ENCODE measurements at places on chromosomes 13 and 19.

GRCh38 chr13:52173373-52173772 is 14.0 kb upstream of the NEK3 start:
- no peak for DNase-seq

GRCh38 chr19:12965017-12965811 is 4.2 kb upstream of the DAND5 start:
- DNase-seq = no peak

DNA sequence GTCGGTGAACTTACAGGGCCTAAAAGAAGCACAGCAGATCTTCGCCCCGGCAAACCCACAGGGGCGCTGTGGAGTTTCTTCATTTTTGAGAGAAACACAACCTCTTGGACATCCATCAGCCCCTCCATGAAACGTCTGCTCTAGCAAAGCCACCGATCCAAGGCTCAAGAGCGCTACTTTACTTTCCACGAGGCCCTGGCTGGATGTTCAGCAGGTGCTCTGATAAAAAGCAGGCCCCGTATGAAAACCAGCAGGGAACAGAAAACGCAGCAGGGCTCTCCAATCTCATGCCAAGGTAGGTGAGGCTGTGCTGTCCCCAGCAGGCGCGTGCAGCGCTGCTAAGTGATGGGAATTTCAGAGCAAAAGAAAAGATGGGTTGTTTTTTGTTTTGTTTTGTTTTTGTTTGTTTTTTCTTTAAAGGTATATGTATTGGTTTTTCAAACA is 86.7 kb downstream of the IRS2 start:
- no peak for DNase-seq

- DNase-seq = no peak
These were observed 8.0 kb downstream of the C19orf25 start for GRCh38 chr19:1471010-1471514.

DNA sequence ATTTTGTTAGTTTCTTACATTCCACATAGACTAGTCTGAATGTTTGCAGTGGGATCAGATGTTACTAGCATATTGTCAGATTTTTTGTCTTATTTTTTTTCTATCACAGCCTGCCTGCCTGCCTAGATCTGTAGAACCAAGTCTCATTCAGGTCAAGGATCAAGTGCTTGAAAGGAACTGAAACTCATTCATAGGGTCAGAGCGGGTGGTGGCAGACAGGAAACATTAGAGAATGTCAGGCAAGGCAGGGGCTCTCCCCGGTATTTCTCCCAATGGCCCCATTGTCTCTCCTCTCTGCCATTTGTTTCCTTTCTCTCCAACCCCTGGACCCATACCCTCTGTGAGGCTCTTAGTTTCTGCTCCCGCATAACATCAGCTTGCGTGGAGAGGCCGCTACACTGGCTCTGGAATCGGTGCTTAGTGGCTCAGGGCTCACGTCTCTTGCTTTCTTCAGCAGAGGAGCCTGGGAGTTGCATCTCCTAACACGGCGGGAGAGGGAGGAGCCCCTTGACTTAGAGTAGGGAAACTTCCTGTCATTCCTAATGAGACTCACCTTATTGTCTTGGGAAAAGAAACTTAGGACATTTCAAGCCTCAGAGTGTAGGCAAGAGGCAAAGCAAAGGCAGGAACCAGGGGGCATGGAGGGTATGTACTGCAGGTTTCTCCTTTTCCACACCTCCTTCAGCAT is 35.6 kb upstream of the SPATA13 start:
- DNase-seq = no peak

- no peak for DNase-seq
These were observed 229.4 kb downstream of the NDFIP2 start for GRCh38 chr13:79710376-79710775.

DNA sequence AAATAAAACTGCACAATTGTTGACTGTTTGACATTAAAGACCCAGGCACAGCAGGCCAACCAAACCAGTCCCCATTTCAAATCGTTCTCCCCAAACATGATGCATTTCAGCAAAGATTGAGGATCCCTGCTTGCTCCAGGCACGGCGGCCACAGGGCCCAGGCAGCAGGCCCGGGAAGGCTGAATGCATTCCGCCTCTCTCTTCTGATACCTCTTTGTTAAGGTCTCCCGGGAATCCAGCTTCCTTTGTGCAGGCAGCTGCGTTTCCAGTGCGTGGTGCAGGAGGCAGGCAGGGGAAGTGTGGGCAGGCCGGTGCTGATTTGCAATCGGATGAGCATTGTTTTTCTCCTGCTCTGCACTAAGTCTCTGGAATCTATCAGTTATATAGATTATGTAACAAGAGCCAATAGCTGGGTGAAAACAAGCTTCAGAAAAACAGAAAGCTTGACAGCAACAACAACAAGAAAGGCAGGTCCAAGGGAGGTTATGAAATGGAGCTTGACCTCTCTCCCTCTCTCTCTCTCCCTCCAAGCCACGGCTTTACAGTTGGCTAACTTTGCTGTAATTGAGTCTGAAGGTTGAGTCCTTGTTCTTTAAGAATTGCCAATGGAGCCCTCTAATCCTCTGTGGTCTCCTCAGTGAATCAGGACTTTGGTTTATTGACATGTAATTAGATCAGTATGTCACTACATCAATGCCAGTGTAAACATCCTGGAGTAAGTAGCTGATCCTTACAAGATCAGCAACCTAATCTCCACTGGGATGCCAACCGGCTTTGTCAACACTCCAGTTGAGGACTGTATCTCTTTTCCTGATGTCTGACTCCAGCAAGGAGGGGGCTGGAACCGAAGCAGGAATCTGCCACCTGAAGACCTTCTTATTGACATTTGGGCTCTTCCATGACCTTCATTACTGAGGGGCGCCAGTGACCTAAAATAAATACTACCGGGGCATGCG is 338.0 kb downstream of the TEX29 start:
- DNase-seq = no peak

- DNase-seq = no peak
These were observed 288.6 kb downstream of the SPRY2 start for GRCh38 chr13:80052286-80052685.

- DNase-seq = no peak
These were observed 27.9 kb downstream of the DGKH start for GRCh38 chr13:42076309-42076713.

DNA sequence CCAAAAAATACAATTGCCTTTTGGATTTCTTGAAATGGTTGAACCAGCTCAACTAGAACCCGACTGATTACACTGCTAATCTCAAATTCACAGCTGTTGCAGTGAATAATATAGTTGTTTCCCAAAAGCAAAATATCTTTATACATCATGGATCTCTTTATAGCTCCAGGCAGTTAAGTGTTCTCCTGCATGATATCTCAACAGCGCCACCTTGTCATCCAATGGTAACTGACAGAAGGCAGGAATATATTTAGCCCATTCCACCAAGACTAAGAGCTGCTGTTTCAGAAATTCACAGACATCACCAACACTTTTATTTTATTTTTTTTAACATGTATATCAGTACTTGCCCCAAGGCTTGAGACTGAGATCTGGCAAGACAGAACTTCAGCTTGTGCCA is 1141.0 kb upstream of the PRR20A start:
- no peak for DNase-seq

DNA sequence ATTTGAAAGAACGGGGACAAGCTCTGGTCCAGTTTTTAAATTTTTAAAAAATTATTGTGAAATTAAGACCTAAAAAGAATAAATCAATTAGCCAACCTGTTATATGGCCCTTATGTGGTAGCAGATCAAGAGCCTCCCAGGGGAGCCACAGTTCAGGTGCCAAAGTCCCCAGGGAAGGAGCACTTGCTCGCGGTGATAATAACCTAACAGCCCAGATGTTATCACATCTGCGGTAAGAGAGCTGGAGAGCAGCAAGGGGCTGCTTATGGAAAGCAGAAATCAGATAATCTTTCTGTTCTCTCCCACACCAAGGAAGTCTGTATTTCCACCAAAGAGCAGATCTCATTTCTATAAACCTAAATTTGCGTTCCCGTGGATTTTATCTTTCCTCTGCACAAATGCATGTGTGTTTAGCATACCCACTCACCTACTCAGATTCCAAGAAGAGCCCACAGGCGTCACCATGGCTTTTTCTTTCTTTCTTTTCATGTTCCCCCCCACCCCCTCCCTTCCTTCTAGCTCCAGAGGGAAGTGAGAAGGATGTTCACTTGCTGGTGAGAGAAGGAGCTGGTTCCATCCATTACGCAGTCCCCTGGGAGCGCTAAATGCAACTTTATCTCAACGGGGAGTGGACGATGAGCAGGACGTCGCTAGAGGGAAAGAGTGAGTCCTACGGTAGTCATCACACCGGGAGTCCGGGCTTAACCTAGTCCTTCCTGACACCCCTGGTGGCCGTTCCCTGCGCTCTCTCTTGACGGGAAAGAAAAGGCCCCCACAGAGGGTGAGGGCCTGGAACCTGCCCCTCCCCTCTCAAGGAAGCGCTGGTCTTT is 1.6 kb upstream of the POU4F1 start:
- no peak for DNase-seq

- DNase-seq = no peak
These were observed 42.6 kb downstream of the USP12 start for GRCh38 chr13:27128825-27129627.

GRCh38 chr19:9953802-9954542 is 17.7 kb upstream of the OLFM2 start:
- DNase-seq = no peak

DNA sequence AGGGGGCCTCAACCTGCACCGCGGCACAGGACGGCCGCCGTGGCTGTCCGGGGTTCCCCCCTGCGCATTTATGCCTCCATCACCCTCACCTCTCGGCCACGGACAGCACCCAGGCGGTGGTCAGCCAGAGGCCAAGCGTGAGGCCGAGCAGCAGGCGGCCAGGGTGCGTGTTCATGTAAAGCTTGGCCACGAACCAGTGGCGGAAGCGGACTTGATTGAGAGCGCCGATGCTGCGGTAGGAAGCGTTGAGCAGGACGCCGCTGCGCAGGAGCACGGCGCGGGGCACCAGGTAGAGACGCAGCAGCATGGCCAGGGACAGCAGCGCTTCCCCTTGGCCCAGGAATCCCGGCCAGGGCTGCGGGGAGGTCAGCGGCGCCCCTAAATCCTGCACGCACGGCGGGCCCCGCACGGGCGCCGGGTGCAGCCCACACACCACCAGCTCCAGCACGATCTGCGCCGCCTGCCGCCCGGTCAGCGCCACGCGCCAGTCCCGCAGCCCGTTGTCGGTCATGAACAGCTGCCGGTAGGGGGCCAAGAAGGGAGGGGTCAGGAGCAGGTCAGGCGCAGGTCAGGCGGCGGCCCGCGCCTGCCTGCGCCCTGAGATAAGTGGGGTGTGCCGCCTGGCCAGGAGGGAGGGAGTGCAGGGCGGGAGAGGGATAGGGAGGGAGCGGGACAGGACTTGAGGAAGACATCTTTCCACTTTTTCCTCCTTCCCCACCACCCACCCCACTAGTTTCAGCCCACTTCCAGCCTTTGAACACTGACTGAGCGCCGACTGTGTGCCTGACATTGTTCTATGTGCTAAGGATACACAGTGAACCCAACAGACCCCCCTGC is 6.5 kb downstream of the KCNN4 start:
- DNase-seq = no peak

DNA sequence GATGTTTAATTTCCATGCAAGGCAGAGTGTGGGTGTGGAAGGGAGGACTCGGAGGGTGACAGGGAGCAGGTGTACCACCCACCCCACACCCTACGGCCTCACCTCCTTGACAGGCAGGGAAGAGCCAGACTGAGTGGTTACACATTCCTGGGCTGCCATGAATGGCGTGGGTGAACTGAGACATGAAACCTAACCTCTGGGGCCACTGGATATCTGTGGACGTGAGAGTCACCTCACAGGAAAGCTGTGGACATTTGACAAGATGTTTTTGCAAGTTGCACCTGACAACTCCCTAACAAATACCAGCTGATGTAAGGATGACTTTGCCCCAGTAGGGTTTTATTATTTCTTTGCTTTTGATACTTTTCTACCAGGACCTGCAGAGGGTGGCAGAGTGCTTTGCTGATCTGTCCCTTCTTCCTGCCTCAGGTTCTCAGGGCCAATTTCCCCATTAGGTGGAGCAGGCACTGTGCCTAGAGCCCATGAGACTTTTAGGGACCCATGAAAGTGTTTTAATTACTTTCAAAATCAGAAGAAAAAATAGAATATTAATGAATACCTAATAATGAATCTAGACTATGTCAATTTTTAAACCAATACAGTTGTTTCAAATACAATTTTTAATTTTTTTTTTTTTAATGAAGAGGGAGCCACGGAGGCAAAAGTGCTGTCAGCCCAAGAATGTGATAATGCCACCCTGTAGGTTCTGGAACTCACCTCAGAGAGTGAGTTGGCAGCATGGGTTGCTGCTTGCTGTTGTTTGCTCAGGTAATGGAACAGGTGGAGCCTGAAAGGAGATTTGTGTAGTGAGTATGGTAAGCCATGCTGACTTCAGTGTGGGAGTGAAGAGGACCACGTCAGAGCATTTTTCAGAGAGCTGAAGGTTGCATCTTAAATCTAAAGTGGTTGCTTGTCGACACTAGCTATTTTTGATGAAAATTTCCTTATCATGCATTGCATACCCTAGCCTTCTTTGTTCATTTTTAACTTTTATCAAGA is 58.0 kb upstream of the CYSLTR2 start:
- peak; percentile 26 for DNase-seq

- no peak for DNase-seq
These were observed 4.3 kb downstream of the CCER2 start for GRCh38 chr19:38907670-38908069.

DNA sequence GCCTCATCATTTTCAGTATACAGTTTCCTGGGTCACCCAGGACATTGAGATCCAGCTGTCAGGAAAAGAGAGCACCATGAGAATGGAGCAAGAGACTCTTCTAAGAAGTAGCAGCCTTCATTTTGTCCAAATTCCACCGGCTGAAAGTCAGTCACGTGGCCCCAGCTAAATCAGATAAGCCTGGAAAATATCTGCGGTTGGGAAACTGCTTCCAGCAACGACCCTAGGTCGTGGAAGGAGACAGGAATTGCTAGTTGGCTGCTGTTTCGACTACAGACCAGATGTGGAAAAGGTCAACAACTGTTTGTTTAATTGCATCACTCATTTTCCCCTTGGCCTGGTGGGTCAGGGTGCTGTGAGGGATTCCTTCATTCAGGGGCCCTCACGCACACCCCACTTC is 107.0 kb downstream of the ZNF536 start:
- DNase-seq = no peak

DNA sequence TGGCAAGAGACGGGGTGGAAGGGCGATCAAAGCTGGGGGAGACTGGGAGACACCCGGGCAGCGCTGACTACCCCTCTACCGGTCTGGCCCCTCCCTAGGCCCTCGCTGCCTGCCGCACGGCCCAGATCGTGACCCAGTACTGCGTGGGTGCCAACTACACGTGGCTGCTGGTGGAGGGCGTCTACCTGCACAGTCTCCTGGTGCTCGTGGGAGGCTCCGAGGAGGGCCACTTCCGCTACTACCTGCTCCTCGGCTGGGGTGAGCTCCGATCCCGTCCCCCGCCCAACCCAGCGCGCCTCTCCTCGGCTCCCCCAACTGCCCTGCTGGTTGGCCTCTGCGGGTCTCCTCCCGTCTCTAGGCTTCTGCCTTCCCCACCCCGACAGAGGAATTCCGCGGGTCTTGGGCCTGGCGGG is 8.8 kb downstream of the GIPR start:
- no peak for DNase-seq

- DNase-seq = no peak
These were observed 206.3 kb downstream of the FOXO1 start for GRCh38 chr13:40460116-40460515.

Data from AG04450 (cell line).